ENCODE measurements at places on chromosomes 3 and 15.
A peak's percentile ranks its signal among the peaks of the same experiment; 100 is the strongest.

- ATAC-seq = no peak
Observed at GRCh38 chr15:74328331-74329056, 39.0 kb downstream of the CYP11A1 start.

DNA sequence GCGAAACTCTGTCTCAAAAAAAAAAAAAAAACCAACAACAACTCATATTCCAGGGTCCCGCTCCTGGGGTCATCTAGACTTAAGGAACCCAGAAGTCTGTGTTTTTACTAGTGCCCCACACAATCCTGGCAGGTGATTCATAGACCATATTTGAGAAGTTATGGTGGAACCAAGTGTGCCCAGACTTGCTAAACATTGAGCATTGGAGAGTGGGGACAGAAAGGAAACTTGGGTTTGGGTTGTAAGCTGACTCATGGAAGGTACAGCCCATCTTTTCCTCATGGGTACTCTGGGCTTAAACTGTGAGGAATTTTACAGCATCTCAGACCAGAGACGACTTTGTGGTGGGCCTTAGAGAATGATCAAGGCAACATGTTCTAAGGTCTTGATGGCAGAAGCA is 18.3 kb upstream of the IGF2BP2 start:
- no peak for ATAC-seq

DNA sequence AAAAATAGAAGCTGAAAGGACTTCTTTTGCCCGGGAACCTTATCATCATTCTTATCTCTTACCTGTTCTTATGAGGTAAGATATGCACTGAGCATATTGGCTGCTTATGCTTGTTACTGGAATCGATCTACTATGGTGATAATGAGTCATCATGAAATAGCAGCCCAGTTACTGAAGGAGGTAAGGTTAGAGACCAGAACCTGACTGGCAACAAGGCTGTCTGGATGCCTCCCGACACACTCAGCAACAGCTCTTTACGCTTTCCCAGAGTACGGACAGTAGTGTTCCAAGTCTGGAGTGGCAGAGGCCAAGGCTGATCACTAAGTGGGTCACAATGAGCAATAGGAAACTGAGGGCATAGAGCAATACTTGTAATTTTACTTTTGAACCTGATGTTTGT is 314.1 kb downstream of the NLGN1 start:
- ATAC-seq = no peak

- ATAC-seq = peak; percentile 9
Observed at GRCh38 chr3:127959873-127960272, 44.8 kb downstream of the KBTBD12 start.

DNA sequence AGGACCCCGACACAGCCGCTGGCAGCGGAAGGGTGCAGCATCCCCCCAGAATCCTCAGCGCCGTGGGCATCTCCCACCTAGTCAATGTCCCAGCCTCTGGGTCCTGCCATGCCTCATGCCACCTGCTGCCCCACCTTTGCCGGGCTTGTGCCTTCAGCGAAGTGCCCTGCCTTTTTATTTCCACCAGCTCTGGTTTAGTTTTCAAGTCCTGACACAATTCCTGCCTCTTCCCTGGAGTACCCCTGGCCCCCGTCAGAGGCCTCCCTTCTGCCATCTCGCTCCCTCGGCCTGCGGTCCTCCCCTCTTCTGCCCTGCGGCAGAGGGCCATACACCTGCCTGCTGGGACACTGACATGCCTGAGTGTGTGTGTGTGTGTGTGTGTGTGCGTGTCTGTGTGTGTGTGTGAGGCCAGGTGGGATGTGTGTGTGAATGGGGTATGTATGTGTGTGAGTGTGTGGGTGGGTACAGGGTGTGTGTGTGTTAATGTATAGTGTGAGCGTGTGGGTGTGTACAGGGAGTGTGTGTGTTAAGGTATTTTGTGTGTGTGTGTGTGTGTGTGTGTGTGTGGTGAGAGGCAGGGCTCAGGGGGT is 129.9 kb downstream of the SMAD6 start:
- ATAC-seq = no peak

GRCh38 chr3:14425581-14426304 is 23.3 kb downstream of the SLC6A6 start:
- no peak for ATAC-seq

- no peak for ATAC-seq
Observed at GRCh38 chr3:129378949-129379348, 49.5 kb downstream of the EFCAB12 start.

- no peak for ATAC-seq
Observed at GRCh38 chr3:171514466-171514865, 54.3 kb upstream of the TNIK start.

DNA sequence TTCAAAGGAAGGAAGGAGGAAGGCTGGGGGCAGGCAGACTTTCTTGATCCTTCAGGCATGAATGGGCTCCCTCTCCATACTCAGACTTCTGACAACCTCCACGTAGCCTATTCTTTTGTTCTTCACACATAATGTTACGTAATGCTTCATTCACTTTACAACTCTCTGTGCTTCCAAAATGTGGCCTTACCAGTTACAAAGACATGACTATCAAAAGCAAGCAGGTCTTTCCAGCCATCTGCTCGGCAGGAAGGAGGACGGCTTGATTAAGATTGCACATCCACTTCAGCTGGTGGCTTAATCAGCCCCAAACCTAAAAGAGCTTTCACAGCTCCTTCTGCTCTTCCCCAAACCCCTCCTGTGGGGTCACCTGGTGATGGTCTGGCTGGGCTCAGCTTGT is 263.2 kb downstream of the XXYLT1 start:
- peak; percentile 72 for ATAC-seq

DNA sequence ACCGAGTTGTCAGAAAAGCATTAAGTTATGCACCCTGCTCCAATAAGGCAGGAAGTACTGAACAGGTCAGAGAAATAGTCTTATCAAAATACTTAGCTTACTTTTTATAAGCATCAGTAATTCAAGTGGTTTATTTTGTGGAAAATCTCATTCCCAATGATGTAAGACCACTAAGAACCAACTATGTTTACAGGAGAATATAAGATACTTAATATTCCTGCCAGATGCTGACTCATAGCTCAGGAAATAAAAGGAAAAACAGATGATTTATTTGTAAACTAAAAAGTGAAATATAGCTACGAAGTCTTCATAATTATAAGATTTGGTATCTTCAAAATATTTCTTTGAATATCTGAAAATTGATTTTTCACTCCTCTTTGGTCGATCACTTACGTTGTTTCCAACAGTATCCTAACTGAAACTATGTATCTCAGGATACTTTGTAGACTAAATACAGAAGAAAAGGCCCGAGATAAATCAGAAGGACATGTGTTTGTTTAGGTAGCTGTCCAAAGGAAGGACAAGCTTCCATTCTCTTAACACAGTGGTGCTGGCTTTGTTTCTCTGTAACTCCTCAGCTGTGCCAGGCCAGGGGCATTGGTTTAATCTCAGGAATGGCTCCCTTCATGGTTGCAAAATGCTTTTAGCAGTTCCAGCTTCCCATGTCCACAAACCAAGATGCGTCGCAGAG is 295.8 kb downstream of the GBE1 start:
- ATAC-seq = no peak

All from esophagus mucosa (tissue), 1 donor.